Smooth muscle cell of bladder (primary cell): ENCODE measurements at places on chromosomes 16 and 17. TPM values are rescaled to one million over a fixed set of nuclear protein-coding genes. Genes with fewer than 3 reads are reported as not detected.

The SGCA gene
- 0.18 TPM in 1 of 2 replicates, not detected in the other for total RNA-seq

The DCTPP1 gene
- total RNA-seq, result 5.5 and 6.9 TPM in 2 replicates

The TMEM238L gene
- not detected in 2 replicates for total RNA-seq

The HS3ST3A1 gene
- total RNA-seq, result 4.1 and 7.4 TPM in 2 replicates

The PRRT2 gene
- 0.92 and 1.3 TPM in 2 replicates for total RNA-seq

The CLEC18A gene
- total RNA-seq, result 0.37 TPM in 1 of 2 replicates, not detected in the other

The BCL6B gene
- total RNA-seq, result 0.83 TPM in 1 of 2 replicates, not detected in the other

The TBC1D3 gene
- total RNA-seq, result not detected in 2 replicates

The ITGAX gene
- total RNA-seq, result under 0.01 TPM in 1 of 2 replicates, not detected in the other

The TTYH2 gene
- total RNA-seq, result 2.4 and 2.9 TPM in 2 replicates

The SLC2A4 gene
- 0.28 TPM in 2 replicates for total RNA-seq

The KRT20 gene
- total RNA-seq, result not detected in 2 replicates

The NAT9 gene
- total RNA-seq, result 34.6 and 44.1 TPM in 2 replicates

The PRCD gene
- 7.8 and 11.1 TPM in 2 replicates for total RNA-seq

The AANAT gene
- total RNA-seq, result not detected in 2 replicates

The CHTF8 gene
- total RNA-seq, result 30.0 and 31.6 TPM in 2 replicates

The ZSWIM7 gene
- 11.5 and 15.5 TPM in 2 replicates for total RNA-seq

The MEOX1 gene
- total RNA-seq, result under 0.01 and 0.09 TPM in 2 replicates

The KCNH4 gene
- under 0.01 TPM in 1 of 2 replicates, not detected in the other for total RNA-seq

The MYO15A gene
- total RNA-seq, result 0.55 and 0.85 TPM in 2 replicates

The ALDH3A1 gene
- 0.28 TPM in 2 replicates for total RNA-seq

The PTGES3L gene
- total RNA-seq, result 0.09 and 0.14 TPM in 2 replicates

The KRT31 gene
- total RNA-seq, result not detected in 2 replicates

The PRSS8 gene
- under 0.01 TPM in 1 of 2 replicates, not detected in the other for total RNA-seq

The NOG gene
- under 0.01 and 0.09 TPM in 2 replicates for total RNA-seq

The CLUH gene
- 21.3 and 30.4 TPM in 2 replicates for total RNA-seq

The EEF2KMT gene
- 6.3 and 7.9 TPM in 2 replicates for total RNA-seq

The NGFR gene
- 0.14 and 0.18 TPM in 2 replicates for total RNA-seq

The ZNF750 gene
- not detected in 2 replicates for total RNA-seq

The PDPK1 gene
- 11.9 and 13.5 TPM in 2 replicates for total RNA-seq

The ACSM3 gene
- total RNA-seq, result 0.71 and 0.83 TPM in 2 replicates

The NPIPB6 gene
- 0.57 TPM in 1 of 2 replicates, not detected in the other for total RNA-seq

The GOSR2 gene
- 53.0 and 71.0 TPM in 2 replicates for total RNA-seq

The SENP3 gene
- 61.0 and 67.3 TPM in 2 replicates for total RNA-seq

The ETV4 gene
- 1.3 and 1.4 TPM in 2 replicates for total RNA-seq

The GDPD3 gene
- total RNA-seq, result 0.71 and 1.6 TPM in 2 replicates

The NLRC5 gene
- total RNA-seq, result 12.2 and 12.4 TPM in 2 replicates

The UNC45B gene
- not detected in 2 replicates for total RNA-seq

The ABCA5 gene
- 14.1 and 18.1 TPM in 2 replicates for total RNA-seq

The ADGRG3 gene
- not detected in 2 replicates for total RNA-seq

The OR1F1 gene
- not detected in 2 replicates for total RNA-seq

The ABCC12 gene
- total RNA-seq, result not detected in 2 replicates

The TAT gene
- total RNA-seq, result not detected in 2 replicates

The NXPH3 gene
- total RNA-seq, result 0.14 and 0.55 TPM in 2 replicates

The MT4 gene
- total RNA-seq, result not detected in 2 replicates

The HAGHL gene
- total RNA-seq, result 12.7 and 15.4 TPM in 2 replicates

The WNT3 gene
- 0.71 and 0.92 TPM in 2 replicates for total RNA-seq

The TIGD7 gene
- total RNA-seq, result 2.6 and 4.6 TPM in 2 replicates

The ENKD1 gene
- total RNA-seq, result 15.5 and 16.6 TPM in 2 replicates

The SLC5A11 gene
- total RNA-seq, result under 0.01 TPM in 1 of 2 replicates, not detected in the other

The TP53TG3E gene
- under 0.01 TPM in 1 of 2 replicates, not detected in the other for total RNA-seq

The CES3 gene
- 0.14 and 0.28 TPM in 2 replicates for total RNA-seq

The CIBAR2 gene
- not detected in 2 replicates for total RNA-seq

The PLLP gene
- total RNA-seq, result not detected in 2 replicates

The SMARCE1 gene
- total RNA-seq, result 76.9 and 81.0 TPM in 2 replicates

The SPATA22 gene
- 0.09 and 1.8 TPM in 2 replicates for total RNA-seq

The TSPOAP1 gene
- total RNA-seq, result 0.43 and 0.65 TPM in 2 replicates

The LRRC46 gene
- total RNA-seq, result 0.09 TPM in 1 of 2 replicates, not detected in the other
